NCI-H510A treated with DMSO at 0.1 percent for 48 hours (cell line): ENCODE measurements at places on chromosomes 6 and 20.

GRCh38 chr6:129030215-129030614, 147.3 kb downstream of the LAMA2 start:
- DNase-seq = no peak

GRCh38 chr6:35392773-35393672, 50.7 kb downstream of the PPARD start:
- DNase-seq = no peak

DNA sequence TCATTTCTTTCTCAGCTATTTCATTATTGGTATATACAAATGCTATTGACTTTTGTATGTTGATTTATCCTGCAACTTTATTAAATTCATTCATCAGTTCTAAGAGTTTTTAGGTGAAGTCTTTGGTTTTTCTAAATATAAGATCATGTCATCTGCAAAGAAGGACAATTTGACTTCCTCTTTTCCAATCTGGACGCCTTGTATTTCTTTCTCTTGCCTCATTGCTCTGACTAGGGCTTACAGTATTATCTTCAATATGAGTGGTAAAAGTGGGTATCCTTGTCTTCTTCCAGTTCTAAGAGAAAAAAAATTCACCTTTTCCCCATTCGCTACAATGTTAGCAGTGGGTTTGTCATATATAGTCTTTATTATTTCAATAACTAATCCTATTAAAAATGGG, 38.0 kb downstream of the KIF16B start:
- DNase-seq = no peak

GRCh38 chr20:22805219-22805618, 220.8 kb upstream of the FOXA2 start:
- DNase-seq = no peak

GRCh38 chr20:53922901-53923314, 147.5 kb downstream of the BCAS1 start:
- no peak for DNase-seq

DNA sequence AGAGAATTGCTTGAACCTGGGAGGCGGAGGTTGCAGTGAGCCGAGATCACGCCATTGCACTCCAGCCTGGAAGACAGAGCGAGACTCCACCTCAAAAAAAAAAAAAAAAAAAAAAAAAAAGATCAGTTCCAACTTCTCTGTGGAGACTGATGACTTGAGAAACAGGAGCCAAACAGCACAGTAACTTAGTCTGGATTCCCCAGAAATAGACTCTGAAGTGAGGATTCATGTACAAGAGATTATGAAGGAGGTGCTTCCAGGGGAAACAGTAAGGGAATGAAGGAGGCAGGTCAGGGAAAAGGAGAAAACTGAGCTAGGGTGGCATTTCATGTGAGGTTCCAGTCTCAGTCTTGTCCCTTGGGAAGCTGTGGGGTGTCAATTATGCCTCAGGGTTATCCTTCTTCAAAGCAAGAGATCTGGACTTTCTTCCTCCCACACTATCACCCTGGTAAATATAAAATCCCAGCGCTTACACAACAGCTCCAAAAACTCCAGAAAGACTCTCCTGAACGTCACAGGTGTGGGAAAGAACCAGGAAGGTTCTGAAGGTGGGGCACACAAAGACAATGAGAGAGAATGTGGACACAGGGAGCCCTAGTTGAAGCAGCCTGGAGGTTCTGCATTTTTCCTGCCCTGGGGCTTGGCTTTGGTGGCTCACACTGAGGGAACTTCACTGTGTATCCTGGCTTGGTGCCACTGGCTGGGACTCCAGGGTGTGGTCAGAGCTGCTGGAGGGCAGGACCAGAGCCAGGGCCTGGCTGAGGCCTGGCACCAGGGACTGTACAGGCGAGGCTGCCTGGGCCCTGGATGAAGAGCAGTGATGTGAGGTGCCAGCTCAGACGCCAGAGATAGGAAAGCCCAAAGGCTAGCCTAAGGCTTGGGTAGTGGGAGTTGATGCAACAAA, 46.8 kb downstream of the PCNA start:
- DNase-seq = peak; percentile 11

- DNase-seq = no peak
Observed at GRCh38 chr6:939526-940252, 246.8 kb upstream of the EXOC2 start.

DNA sequence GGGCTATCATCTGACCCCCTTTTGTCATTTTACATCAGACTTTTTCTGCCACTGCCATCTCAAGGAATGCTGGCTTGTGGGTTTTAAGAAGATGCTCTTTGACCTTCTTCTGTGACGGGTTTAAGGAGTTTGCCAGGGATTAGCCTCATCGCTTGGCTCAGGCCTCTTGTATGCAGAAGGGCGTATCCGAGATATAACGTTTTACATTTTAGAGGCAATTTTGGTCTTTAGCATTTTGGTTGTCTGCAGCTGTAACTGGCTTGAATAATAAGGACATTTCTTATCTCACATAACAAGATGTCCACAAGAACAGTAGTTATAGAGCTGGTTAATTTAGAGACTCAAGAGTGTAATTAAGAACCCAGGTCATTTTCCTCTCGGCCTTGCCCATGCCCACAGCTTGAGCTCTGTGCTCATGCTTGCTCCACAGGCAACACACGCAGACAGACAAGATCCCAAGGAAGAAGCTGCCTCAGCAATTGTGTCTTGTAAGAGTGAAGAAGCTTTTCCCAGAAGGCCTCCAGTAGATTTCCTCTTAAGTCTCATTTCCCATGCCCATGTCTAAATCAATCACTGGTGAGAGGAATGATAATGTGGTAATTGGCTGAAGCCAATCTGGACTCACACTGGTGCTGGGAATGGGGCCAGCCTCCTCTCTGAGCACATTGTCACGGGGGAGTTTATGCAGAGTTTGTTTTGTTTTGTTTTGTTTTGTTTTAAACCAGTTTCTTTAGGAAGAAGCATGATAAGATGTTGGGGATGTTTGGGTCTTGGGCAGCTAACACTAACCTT, 36.8 kb downstream of the PTCHD4 start:
- no peak for DNase-seq

DNA sequence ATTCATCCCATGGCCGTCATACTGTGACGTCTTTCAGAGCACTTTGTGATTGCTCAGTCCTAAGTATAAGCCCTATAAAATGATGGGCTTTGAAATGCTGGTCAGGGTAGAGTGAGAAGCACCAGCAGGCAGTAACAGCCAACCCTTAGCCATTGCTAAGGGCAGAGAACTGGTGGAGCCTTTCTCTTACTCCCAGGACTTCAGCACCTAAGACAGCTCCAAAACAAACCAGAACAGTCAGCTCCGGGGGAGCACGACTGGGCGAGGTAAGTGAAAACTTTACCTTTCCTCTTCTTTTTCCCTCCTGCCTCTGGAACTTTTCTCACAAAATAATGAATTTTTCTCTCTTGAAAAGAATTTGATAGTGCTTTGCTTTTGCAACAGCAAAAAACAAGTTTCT, at the start of gene VIP:
VIP (plus strand) TSS at position 104 of the 400 bp plus-strand sequence. CDS start 1,381 bp downstream, outside the sequence.
- DNase-seq = no peak

GRCh38 chr6:110547266-110547964, 71.0 kb upstream of the SLC22A16 start:
- no peak for DNase-seq

GRCh38 chr6:131917318-131917717, 33.9 kb downstream of the CCN2 start:
- no peak for DNase-seq

DNA sequence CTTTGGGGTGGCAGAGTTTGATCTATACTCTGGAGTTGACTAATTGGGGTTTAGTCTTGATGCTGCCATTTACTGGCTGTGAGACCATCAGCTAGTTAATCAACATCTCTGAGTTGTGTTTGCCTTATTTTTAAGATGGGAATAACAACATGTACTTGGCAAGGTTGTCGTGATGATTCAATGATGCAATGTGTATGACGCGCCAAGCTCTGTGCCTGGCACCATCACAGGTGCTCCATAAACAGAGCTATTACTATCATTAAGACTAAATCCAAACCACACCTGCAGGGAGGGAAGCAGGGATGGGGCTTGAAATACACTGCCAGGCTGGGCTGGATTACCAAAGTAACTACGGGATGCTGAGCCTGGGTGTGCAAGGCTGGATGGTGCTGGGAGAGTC, 60.1 kb upstream of the E2F3 start:
- DNase-seq = no peak

DNA sequence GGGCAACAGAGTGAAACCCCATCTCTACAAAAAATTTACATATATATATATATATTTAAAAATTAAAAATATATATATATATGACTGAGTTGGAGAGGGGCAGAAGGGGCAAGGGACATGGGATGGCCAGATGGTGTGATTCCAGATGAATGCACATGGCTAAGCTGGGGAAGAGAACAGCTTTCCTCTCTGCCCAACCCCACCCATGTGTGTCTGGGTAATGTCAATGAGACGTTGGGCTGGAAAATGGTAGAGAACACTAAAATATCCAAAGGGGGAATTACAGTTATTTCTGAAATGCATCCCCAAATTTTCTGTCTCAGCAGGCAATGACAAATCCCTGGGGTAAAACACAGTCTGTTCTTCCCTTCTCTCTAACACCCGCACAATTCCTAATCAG, 31.2 kb upstream of the CCND3 start:
- no peak for DNase-seq

- DNase-seq = no peak
Observed at GRCh38 chr6:20266851-20267608, 54.8 kb upstream of the MBOAT1 start.

DNA sequence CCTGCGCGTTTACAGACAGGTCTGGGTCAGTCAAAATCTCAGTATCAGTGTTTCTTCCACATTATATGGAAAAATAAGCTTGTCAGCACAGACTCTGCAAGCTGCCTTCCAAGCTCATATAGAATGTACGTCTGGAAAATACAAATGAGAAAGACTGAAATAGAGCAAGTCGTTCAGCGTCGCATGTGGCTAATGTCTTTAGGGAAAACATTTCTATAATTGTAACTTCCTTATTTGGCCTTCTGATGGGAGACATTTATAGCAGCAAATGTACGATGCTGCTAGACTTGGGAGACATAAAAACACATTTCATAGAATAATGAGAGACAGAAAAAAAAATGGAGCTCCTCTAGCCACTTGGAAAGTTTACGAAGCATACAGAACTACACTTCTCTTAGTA, 122.2 kb downstream of the KIF16B start:
- DNase-seq = no peak

DNA sequence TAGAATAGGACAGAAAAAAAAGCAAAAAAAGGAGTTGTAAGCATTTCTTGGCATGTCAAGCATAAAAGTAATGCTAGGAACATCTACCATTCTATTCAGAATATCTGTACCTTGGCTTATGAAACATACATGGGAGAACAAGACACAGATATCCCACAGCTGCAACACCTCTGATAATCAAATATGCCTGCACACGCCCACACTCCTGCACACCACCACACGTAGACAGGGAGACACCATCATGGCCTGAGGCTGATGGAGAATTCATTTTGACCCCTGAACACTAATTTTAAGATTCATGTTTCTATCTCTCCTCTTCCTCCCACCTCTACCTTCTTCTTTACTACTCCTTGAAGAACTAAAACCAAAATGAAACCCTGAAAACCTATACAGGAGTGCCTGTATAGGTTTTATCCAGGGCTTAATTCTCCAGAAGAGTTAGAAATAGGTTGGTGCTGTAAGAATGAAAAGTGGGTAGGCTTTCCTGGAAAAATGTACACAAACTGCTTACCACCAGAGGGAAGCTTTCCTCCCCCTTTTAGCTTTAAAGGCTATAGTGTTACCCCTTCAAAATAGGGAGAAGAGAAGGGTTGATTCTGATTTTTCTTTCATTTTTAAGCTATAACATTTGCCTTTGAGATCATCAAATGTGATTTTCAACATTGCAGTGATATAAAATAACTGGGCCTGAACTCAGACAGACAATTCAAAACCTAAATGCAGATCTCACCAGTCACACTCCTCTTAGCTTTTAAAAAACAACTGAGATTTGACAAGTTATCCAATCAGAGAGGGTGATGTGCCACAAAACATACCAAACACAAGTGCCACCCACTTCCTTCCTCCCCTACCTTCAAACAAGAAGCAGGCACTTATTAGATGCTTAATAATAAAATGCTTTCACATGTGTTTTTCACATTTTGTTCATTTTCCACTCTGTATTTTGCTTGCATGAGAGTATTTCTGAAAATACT, 57.9 kb downstream of the ELOVL5 start:
- DNase-seq = no peak

- no peak for DNase-seq
Observed at GRCh38 chr20:51487565-51488268, 54.8 kb downstream of the NFATC2 start.

GRCh38 chr20:36645998-36646397, at the start of gene SLA2:
Gene SLA2 (minus strand): TSS chr20:36646196. CDS start chr20:36641335, 4,861 bp downstream.
- no peak for DNase-seq

- DNase-seq = no peak
Observed at GRCh38 chr20:58677079-58677604, 15.5 kb upstream of the NPEPL1 start.

GRCh38 chr20:11323816-11324215, 593.9 kb upstream of the BTBD3 start:
- no peak for DNase-seq

DNA sequence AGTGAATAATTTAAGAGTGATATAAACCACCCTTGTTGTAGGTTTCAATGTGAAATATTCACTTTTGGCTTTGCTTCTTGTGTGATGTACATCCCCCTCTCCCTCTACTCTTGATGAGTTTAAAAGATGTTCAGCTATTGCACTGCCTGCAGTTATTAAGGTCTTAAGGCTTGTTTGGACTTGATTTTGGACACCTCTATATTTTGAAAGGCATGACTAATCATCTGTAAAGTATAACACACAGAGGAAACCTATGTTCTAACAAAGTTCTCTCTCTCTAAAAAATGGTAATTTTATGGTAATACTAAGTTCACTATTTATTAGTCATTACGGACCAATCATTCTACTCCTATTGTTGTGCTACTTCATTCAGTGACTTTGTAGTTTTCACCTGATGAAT, 1719.9 kb downstream of the GRIK2 start:
- DNase-seq = no peak

- DNase-seq = no peak
Observed at GRCh38 chr6:14797875-14798593, 447.8 kb upstream of the JARID2 start.

GRCh38 chr6:2503816-2504494, 246.8 kb downstream of the MYLK4 start:
- DNase-seq = peak; percentile 14

GRCh38 chr6:31792761-31793171, 2.8 kb downstream of the VARS1 start:
- DNase-seq = no peak

DNA sequence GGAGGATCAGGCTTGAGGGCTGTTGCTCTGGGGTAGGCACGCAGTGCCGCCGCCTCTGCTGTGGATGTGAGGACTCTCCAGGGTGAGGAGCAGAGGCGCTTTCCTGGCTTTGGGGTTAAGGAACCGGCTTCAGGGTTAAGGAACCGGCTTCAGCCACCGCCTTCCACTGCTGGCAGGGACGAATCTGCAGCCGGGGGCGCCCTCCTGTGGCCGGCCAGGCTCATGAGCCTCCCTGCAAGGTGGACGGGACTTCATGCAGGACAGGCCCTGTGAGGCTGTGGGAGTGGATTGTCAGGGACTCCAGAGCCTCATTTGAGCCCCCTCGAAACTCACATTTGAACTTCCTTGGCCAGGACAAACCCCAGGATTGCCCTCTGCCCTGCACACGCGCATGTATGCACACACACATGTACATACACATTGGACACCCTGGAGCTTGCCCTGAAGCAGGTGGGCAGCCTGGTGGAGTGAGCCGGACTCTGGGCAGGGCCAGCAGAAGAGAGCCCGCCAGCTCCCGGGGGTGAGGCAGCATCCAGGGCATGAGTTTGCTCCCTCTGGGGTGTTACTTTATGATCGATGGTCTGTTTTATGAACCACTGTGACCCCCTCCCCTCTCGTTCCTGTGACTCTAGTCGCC, 146.9 kb downstream of the PHACTR3 start:
- DNase-seq = peak; percentile 20

- DNase-seq = no peak
Observed at GRCh38 chr6:83273596-83273995, 80.4 kb downstream of the RWDD2A start.
